ENCODE measurements at places on chromosomes 16 and 17. TPM values are rescaled to one million over a fixed set of nuclear protein-coding genes. Genes with fewer than 3 reads are reported as not detected.
A peak's percentile ranks its signal among the peaks of the same experiment; 100 is the strongest.

Gene CCL16
- total RNA-seq = not detected

Gene MMP28
- total RNA-seq = not detected

Gene CTRB2
- not detected for total RNA-seq

Gene ABCA6
- not detected for total RNA-seq

GRCh38 chr17:80287038-80287437 lies 26.4 kb downstream of the RNF213 start:
- no peak for DNase-seq

DNA sequence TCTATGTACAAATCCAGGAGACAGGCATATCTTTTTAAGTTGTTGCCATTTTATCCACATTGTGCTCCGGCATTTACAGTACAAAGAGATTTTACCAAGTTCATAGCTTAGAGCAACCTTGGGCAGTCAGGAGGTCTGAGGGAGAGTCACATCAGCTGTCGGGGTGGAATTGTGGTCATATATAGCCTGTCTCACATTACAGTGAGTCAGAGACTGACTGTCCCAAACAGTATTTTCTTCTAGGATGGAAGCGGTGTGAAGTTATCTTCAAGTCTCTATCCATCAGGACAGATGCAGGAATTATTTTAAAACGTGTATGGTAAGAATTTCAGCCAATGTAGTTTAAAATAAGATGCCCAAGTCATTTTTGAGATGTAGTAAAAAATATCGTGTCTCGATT lies 53.0 kb downstream of the GPRC5B start:
- peak; percentile 72 for DNase-seq

- no peak for DNase-seq
These were observed 22.0 kb downstream of the ADCY9 start for GRCh38 chr16:4094127-4094773.

DNA sequence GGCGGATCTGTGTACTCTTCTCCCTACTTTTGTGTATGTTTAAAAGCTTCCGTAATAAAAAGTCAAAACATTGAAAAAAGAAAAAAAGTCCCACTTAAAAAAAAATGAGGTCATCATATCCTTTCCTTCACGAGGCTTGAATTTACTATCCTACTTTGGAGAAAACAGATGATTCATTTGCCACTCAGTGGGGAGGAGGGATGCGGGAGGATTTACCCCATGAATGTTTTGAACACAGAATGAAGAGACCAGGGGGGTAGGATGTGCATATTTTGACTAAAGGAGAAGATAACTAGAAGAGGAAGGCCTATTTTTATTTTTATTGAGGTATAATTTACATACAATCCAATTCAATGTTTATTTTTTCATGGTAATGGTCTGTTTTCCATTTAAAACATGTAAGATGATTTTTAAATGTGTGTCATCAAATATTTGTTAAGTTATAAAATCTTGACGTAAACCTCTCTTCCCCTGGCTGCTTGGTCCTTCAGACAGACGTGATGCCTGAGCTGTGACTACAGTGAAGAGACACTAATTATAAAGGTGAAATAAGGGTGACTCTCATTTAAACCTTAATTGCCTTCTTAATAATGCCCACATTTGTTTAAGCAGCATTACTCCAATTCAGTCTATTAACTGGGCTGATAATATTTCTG lies 135.4 kb upstream of the AXIN2 start:
- peak; percentile 47 for DNase-seq

GRCh38 chr16:76121636-76122035 lies 155.6 kb upstream of the CNTNAP4 start:
- DNase-seq = no peak

DNA sequence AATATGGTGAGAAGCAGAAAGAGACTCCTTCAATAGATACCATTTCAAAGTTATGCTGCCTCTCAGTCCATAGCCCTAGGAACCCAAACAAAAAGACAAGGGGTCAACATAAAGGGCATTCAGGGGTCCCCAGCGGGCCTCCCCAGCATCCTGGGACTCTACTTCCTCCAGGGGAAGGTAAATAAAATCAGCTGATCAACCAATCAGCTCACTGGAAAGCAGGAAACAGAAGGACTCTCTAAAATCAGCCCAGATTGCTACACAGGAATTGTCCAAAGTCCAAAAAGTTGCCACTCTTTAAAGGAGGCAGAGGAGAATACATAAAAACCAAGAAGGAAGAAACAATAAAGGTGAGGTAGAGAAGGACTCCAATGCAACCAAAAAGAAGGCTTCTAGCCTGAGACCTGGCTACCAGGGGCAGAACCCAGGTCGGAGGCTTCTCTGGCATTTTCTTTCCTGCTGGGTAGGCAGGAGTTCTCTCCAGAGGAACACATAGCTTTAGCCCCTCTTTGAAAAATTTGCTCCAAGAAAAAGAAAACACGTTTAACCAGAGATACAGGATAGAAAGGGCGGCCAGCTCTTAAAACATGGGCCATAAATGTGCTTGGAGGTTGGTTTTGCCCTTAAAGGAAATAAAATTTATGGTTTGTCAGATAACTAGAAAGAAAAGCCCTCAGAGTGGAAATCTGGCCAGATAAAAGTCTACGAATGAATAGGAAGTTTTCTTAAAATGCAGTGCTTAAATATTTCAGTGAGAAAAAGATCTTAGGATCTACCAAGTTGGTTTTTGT lies 404.6 kb downstream of the SOX9 start:
- no peak for DNase-seq

DNA sequence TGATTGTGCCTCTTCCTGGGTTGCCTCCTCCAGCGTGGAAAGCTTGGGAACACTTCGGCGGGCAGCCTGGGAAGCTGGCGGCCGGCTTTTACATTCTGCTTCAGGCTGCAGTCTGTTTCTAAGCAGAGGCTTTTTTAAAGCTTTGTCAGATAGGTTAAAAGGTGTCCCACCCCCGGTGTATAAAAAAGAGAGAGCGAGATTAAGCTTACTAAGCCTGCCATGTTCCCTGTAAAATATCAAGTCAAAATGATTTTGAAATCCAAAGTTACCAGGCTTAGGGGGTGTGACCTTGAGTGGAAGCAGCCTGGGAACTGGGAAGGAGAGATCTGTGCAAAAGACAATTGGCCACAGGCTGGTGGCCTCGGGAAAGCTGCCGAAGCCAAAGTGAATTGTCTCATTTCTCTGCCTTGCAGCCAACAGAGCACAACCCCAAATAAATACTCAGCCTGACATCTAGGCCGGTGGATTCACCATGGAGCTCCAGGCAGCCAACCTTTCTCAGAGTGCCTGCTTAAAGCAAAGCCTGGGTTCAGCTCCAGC lies 254.5 kb downstream of the FTO start:
- no peak for DNase-seq

Data from HFFc6 (cell line).